ENCODE measurements at places on chromosomes 7 and 10. TPM values are rescaled to one million over a fixed set of nuclear protein-coding genes. Genes with fewer than 3 reads are reported as not detected.
A peak's percentile ranks its signal among the peaks of the same experiment; 100 is the strongest.

- DNase-seq: no peak
These were observed 13.3 kb upstream of the GRM8 start for GRCh38 chr7:127266047-127266446.

The GARIN1A gene
- total RNA-seq: 2.4 TPM

GRCh38 chr7:22066522-22066921, 120.8 kb upstream of the CDCA7L start:
- no peak for DNase-seq

DNA sequence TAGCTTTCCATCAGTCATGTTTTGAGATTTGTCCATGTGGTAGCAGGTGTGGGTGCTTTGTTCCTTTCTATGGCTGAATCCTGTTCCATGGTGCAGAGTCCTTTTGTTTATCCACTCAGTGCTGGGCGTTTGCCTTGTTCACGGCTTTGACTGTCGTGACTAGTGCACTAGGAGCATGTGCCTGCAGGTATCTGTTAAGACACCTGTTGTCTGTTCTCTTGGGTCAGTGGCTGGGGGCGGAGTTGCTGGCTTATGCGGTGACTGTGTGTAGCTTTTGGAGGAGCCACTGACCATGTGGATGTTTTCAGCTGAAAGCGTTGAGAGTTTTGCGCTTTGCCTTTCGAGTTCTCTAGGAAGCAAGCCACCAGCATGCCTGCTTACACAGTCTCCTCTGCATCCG, 573.1 kb upstream of the FOXK1 start:
- no peak for DNase-seq

The MDFIC gene
- total RNA-seq: 49.8 TPM

The CLDN15 gene
- total RNA-seq: 2.6 TPM

The VIPR2 gene
- total RNA-seq: 23.2 TPM

DNA sequence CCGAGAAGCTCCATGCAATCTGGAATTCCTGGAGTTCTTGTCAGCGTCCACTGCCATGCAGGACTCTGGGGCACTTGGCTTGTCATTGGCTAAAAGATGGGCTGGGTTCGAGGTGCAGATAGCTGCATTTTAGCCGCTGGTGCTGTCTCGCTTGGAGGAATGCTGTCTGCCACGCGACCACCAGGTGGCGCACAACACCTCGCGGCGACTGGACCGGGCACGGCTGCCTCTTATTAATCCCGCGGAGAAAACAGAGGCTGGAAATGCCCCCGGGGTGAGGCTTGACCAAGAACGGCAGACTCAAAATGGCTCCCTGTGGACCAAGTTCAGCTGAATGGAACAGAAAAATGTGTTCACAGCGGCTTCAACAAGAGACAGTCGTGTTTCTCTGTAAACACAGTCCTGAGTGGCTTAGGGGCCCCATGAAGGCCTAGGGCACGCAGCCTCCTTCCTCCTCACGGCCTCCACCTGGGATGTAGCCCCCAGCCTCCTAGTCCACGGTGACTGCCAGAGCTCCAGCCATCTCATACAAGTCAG, 46.2 kb downstream of the AOC1 start:
- DNase-seq: peak; percentile 91

DNA sequence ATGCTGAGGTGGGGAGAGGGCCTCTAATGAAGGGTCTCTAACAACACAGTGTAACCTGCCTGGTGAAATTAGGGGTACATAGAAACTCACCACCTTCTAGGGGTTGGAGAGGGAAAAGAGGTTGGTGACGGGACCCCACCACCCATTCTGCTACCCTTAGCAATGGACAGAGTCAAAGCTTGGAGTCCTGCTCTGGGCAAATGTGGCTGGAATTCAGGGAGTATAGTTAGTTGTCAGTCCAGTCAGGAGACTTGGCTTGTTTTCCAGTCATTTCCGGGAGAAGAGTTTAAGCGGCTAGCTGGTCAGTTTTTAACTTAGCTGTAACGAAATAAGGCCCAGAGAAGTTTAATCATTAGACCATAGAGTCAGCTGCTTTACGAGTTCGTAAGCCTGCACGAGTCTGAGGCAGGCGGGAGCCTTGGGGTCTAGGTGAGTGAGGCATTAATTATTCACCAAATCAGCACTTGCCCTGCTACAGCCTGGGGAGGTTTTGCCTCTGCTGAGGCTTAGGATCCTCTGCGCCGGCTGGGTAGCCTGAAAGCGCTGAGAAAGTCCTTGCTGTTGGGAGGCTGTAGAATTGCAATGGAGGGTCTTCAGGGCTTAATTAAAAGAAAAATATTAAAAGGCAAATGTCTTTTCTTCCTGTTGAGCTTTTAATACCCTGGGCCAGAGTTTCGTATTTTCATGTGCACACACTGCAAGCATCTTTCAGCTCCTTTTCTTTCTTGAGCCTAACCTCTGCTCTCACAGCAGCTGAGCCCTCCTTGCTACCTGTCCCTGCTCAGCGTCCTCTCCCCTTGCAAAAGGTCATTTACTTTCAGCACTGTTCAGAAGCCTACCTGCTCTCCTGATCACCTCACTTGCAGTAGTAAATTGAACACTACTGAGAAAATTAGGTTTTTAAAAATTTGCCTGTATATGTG, 1.5 kb upstream of the LAMB1 start:
- no peak for DNase-seq

DNA sequence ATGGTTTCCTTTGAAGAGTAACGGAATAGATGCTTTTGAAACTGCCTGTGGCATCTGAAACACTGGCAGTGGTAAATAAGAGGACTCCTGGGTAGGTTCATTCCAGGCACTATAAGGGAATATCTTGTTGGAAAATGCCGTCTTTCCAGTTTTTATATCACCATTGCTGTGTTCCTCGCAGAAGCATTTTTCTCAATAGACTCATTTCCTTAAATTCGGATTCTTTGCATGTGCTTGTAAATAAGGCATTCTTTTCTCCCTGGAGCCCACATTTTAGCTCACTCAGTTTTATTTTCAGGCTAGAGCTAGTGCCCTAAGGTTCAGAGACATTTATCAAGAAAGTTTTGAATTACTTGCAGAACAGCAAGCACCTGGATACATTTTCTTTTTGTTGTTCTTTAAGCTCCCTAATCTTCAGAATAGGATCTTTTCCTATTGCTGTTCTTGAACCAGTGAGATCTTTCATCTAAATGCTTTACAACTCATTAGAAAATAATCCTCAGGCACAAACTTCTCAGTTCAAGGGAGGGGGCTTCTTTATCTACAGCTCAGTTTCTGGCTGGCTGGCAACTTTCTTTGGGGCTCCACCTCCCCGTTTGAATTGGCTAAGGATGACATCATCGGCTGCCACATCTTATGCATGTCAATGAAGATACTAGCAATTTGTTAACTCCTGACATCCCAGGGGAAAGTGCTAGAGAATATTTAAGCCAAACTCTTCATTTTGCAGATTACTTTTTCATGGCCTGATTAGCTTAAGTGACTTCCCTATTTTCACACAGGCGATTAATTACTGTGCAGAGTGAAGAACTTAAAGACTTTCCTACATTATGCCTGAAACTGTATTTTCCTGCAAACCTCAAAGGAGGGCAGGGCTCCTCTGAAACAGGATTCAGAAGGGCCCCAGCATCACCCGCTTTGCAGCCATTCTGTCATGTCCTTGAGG, 133.7 kb upstream of the RSU1 start:
- no peak for DNase-seq

GRCh38 chr10:48701941-48702340, 17.3 kb downstream of the WDFY4 start:
- no peak for DNase-seq

GRCh38 chr7:150848111-150848510, 4.2 kb upstream of the AOC1 start:
- no peak for DNase-seq

GRCh38 chr10:96637709-96638108, 50.9 kb upstream of the TM9SF3 start:
- no peak for DNase-seq

DNA sequence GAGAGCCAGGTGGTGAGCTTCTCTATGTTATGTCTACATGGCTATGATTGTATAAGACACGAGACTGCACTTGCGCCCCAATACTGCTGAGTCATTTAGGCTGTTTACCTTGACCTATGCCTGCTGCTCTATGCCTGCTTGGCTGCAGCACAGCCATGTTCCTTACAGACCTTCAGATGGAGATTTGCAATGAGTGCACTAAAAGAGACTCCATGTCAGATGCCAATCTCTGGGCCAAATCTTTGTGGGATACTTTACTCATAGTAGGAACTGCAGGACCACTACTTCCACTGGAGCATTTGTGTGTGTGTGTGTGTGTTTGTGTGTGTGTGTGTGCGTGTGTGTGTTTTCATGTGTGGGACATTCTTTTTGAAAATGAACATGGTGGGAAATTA, 50.0 kb upstream of the KMT2E start:
- DNase-seq: no peak

GRCh38 chr10:35210961-35211360, 84.3 kb downstream of the CREM start:
- no peak for DNase-seq
